ENCODE measurements at places on chromosomes 13 and 19. TPM values are rescaled to one million over a fixed set of nuclear protein-coding genes. Genes with fewer than 3 reads are reported as not detected.

Gene ZNF835
- total RNA-seq, result 3.5 TPM

Gene ZNF493
- total RNA-seq, result 37.1 TPM

Gene PSG6
- not detected for total RNA-seq

Gene ALKBH6
- 18.5 TPM for total RNA-seq

Gene NAT14
- total RNA-seq, result 44.3 TPM

DNA sequence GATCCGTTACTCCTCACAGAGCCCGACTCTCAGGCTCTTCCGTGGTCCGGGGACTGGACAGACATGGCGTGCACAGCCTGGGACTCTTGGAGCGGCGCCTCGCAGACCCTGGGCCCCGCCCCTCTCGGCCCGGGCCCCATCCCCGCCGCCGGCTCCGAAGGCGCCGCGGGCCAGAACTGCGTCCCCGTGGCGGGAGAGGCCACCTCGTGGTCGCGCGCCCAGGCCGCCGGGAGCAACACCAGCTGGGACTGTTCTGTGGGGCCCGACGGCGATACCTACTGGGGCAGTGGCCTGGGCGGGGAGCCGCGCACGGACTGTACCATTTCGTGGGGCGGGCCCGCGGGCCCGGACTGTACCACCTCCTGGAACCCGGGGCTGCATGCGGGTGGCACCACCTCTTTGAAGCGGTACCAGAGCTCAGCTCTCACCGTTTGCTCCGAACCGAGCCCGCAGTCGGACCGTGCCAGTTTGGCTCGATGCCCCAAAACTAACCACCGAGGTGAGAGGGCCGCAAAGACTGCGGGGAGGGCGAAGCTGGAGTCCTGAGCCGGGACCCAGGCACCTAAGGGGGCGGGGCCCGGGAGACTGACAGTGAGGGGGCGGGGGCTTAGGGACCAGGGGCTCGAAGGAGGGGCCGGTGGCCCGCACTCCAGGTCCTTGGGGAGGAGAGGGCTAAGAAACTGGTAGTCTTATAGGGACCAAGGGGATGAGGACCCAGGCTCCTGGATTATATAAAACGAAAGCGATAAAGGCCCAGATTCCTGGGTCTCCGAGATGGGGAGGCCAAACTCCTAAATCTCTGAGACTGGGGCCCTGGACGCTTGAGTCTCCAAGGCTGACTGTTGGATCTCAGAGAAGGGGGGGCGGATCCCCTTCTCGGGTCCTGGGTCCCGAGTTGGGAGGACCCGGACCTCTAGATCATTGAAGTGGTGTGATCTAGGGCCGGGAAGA lies 2.0 kb downstream of the ETV2 start:
- peak; percentile 83 for DNase-seq

DNA sequence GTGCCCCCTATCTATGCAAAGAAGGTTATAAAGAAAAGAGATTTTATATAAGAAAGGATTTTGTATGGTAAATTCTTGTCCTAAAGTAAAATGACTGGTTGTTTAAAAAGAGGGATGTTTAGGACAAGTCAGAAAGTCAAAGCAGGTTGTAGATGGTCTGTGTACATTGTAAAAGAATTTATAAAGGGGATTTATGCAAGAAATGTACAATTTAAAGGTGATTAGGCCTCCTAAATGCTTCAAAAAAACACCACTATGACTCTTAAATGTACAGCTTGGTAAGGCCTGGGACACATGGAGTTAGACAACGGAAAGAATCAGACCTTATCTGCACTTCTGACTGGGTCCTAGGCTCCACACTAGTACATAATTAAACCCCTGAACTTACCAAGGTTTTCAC lies 19.3 kb upstream of the C13orf42 start:
- no peak for DNase-seq

GRCh38 chr13:63351081-63351480 lies 1935.4 kb upstream of the PCDH20 start:
- no peak for DNase-seq

- no peak for DNase-seq
Measured at GRCh38 chr13:33207615-33207961, 78.0 kb downstream of the STARD13 start.

- DNase-seq, result no peak
Measured at GRCh38 chr19:53365899-53366493, 491 bp downstream of the ZNF525 start.

DNA sequence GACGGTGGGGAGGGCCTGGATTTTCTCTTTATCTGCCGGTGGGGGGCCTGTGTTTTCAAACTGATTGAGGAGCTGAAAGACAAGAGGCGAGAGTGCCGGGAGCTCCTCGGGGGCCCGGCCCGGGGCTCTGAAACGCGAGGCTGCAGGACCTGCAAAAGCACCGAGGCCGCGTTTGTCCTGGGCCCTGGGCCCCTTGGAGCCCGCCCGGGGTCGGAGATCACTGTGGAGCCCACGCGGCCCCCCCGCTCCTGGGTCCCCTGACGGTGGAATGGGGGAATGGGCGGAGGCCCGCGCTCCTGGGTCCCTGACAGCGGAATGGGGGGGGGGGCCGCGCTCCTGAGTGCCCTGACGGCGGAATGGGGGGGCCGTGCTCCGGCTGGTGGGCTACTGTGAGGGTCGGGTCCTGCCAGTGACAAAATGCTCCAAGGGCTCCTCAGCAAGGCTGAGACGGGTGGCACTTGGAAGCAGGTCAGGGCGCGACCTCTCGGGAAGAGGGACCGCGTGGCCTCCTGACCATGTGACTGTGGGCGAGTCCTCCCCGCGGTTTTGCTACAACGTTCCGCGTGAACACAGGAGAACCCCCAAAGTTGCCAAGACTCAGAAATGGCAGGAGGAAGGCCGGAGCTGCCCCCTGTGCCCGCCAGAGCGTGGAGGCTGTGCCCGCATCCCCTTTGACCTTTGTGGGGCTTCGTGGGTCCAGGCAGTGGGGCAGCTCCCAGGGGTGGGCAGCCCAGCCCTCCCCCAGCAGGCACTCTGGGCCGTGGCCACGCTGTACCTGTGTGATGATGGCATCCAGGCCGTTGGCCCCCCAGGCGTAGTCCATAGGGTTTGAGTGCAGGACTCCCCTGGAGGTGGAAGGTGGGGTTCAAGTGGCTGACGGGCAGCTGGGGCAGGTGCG lies 9.5 kb downstream of the FGF22 start:
- no peak for DNase-seq

DNA sequence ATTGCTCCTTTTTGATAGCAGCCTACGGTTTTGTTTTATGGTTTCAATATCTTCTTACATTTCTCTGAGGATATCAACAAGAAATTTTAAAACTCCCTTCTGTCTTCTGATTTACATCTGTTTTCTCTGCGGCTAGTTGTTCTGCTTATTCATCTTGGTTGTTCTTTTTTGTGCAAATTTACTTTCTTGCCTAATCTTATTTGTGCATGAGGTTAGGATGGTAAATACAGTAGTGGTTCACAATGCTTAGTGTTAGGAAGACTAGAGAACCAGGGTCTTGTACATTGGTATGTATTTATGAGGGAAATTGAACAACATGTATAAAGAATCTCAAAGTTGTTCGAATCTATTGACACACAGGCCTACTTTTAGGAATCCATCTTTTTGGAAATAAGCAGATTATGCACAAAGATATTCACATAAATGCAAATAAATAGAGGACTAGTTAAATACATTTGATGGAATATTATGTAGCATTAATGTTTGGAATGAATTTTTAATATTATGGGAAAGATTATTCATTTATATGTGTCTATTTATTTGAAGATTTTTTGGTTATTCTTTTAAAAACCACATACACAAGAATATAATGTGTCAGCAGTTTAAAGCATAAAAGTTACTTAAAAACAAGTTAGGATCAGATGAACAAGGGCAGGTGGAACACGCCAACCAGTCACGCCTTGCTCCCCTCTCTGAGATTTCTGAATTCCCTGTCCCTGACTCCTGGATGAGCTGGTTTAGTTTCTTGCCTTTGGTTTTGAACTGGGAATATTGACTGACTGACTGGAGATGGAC lies 51.4 kb upstream of the RFC3 start:
- no peak for DNase-seq

- no peak for DNase-seq
Measured at GRCh38 chr19:46404753-46405468, 8.5 kb downstream of the CCDC8 start.

DNA sequence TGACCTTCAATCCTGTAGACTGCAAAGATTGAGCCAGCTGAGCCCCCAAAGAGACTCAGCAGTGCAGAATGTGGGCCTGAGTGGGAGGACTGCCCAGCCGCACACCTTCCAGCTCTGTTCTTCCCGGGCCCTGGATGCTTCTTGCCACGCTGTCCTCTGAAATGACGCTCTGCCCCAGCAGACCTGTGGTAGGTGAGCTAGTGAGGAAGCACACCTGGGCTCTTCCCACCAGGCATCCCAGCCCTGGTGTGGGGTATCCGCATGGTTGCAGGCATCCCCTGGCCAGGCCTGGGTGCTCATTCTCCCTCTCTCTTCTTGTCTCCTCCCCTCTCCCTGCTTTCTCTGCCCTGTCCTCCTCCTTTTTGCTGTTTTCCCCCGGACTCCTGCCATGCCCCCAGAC lies 9.8 kb upstream of the MZF1 start:
- no peak for DNase-seq

DNA sequence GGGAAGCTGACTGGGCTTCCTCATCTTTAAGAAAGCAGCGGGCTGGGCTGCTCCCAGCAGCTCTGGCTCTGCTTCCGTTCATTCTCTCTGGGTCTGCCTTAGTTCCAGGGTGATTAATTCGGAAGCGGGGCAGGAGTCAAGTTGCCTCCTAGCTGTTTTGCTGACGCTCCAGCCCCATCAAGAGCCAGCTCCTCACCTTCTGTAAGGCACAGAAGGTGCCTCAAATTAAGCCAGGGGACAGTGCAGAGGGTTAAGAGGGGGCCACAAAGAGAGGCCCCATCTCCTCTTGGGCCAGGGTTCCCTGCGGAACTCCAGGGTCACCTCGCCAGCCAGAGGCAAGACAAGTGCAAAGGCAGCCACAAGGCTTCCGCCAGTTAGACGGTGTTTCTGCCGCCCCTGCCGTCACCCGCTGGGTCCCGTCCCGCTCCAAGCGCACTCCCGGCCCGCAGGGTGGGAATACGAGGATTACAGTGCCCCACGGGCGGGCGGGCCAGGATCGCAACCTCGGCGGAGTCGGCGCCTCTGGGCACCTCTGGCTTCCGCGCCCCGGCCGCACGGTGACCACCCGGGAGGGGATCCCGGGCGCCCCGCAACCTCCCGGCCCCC lies 508 bp downstream of the SLC15A1 start:
- no peak for DNase-seq

GRCh38 chr19:46710687-46711086 lies 6.2 kb downstream of the PRKD2 start:
- DNase-seq, result no peak

DNA sequence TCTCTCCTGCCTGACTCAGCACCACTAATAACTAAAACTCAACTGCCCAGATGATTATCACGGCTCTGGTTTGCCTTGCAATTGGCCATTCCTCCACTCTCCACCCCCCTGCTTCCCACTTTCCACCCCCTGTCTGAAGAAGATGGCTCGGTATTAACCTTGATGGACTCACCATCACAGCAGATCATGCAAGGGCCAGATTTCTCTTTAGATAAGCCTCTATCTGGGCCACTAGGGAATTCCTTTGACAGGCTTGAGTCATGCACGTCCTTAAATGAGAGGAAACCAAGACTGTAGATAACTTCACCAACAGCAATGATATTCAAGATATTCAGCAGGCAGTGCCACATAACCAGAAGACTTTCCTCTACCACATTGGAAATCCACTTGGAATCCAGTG lies 131.1 kb upstream of the NBEA start:
- DNase-seq, result no peak

DNA sequence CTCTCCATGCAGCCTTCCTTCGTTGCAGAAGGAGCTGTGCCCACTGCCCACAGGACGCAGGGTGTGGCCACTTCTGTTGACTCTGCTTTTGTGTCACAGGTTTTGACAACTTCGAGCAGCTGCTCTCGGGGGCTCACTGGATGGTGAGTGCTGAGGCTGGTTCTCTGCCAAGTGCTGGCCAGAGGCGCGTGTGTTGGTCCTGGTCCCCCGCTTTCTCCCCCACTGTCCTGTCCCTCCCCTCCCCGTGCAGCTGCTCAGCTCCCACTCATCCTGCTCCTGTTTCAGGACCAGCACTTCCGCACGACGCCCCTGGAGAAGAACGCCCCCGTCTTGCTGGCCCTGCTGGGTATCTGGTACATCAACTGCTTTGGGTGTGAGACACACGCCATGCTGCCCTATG lies 10.6 kb upstream of the PDCD2L start:
- DNase-seq, result no peak

DNA sequence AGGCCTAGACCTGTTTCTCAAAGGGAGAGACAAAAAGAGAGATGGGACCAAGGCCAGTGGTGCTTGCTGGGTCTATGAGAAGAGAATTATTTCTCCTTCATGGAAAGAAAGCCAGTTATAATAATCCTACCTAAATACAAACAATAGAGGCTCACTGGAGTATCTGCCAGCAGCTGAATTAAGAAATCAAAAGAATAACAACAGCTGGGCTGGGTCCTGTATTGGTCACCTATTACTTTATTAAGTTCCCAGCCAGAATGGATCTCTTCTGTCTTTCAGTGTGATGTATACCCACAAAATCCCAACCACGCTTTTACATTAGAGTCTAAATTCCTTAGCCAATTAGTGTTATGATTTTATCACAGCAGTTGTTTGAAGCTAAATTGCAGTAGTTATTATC lies 297.8 kb upstream of the DACH1 start:
- no peak for DNase-seq

- DNase-seq, result no peak
Measured at GRCh38 chr13:110555601-110556223, 5.8 kb downstream of the RAB20 start.

DNA sequence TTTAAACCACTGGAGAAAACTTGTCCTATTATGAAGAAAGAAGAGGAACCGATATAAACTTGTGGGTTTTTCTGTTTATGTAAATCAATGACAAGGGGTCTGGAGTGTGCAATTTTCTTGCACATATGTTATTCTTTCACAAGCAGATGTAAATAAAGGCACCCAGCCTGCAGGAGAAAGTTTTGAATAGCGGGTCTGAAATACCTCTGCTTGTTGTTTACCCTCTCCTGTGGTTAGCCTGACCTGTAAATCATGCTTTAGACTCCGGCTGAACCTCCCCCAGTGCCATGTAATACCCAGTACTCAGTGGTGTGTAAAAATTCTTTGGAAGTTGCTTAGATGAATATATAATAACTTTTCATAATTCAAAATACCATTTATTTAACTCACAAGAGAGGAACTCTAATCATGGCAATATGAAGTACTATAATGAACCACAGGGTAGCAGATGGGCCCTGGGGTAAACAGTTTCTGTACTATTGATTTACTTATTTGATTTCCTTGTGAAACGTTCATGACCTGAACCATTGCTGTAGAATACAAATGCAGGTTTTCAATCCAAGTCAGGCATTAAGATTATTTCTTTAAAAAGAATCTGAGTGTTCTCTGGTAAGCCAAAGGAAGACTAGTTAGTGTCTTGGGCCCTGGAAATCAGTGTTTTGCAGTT lies 245.1 kb downstream of the LMO7 start:
- no peak for DNase-seq

DNA sequence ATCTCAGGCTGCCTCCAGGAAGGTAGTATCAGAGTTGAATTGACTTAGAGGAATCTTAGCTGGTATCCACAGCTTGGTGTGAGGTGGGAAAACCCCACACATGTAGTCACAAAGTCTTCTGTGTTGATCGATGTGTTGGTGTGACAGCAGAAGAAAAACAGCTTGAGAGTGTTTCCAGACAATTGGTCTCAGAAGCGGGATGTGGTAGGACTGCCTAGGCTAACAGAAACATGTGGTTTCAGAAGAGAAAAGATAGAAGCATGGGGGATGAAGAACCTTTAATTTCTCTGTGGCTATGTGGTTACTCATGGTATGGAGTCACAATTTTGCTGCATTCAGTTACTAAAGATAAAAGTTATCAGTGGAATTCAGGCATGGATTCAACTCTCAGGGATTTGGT lies 134.7 kb upstream of the SLITRK5 start:
- no peak for DNase-seq

GRCh38 chr13:30097701-30098100 lies 209.7 kb downstream of the KATNAL1 start:
- no peak for DNase-seq
